ENCODE measurements at places on chromosomes 2 and 18. TPM values are rescaled to one million over a fixed set of nuclear protein-coding genes. Genes with fewer than 3 reads are reported as not detected.

The POTEI gene
- polyA plus RNA-seq, result 0.08 TPM

The TTR gene
- polyA plus RNA-seq, result 0.23 TPM

The TFPI gene
- 39.0 TPM for polyA plus RNA-seq

The ZNF396 gene
- 7.2 TPM for polyA plus RNA-seq

The MTX2 gene
- polyA plus RNA-seq, result 88.7 TPM

The MYO7B gene
- polyA plus RNA-seq, result 22.8 TPM

The RAB17 gene
- 13.2 TPM for polyA plus RNA-seq

The BAZ2B gene
- 118 TPM for polyA plus RNA-seq

Data from left kidney (tissue), 8 donors.